ENCODE measurements at places on chromosomes 4 and X.

DNA sequence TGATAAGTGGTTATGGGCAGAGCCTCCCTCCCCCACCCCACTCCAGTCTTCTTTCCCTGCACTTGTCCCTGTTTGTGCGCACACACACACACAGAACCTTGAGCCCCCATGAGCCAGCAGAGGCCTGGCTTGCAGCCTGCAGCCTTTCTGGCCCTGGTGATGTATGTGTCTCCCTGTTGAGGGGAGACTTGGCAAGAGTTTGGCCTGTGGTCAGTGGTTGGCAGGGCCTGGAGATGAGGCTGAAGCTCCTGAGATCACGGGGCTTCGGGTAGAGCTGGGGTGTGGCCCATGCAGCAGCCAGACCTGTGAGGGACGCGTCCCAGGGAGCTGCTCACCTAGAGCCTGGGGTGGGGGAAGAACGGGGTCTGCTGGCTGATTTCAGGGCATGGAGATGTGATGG lies 2.3 kb downstream of the GPR173 start:
- DNase-seq = no peak

DNA sequence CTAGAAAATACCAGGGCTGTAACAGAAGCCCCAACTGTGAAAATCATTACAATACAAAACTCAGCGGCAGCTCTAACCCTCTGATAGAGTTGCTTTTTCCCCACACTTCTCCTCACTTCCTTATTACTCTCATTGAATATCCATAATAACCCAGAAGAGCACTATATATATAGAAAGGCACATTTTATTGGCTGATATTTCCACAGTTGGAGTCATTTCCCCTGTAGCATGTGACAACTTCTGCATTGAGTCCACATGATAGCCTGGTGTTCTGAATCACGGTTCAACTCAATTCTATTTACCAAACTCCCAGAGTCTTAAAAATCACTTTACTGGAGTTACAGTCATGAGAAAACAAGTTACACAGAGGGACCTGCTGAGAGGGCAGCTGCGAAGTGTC lies 46.6 kb upstream of the NWD2 start:
- no peak for DNase-seq

DNA sequence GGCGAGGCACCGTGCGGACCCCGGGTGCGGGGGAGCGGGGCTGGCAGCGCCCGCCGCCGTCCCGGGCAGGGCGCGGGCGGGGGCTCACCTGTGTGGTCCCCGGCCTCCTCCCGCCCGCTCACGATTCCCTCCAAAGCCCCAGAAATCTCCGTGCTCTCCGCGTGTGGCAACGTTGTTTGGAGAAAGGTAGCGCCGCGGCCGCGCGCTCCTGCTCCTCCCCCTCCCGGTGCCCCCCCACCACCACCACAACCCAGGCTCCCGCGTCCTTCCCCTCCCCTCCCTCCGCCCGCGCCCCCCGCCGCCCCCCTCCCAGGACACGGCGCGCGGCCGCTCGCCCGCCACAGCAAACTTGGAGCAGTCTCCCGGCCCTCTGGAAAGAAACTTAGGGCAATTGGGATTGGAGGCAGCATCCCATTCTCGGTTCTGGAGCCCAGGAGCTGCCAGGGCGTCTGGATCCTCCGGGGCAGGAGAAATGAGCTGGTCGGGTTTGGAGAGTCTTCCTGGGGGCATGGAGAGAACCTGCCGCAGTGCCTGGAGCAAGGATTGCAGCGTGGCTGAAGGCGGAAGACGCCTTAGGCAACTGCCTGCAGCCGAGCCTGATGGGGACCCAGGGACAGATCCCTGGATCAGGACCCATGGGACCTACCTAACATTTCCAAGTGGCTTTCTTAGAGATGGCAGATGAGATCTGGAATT lies 855 bp downstream of the KLF3 start:
- no peak for DNase-seq

- no peak for DNase-seq
Observed at GRCh38 chr4:140162596-140162995, 8.6 kb upstream of the MAML3 start.

DNA sequence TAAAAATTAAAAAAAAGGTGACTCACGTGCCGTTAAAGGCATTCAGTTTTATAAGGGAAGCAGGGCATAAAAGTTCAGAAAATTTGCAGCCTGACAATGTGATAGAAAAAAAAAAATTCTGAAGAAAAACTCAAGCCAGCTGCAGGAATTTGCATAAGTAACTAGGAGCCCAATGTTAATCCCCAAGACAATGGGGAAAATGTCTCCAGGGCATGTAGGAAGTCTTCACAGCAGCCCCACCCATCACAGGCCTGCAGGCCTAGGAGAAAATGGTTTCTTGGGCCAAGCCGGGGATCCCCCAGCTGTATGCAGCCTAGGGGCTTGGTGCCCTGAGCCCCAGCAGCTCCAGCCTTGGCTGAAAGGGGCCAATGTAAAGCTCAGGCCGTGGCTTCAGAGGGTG lies 31.2 kb downstream of the CHM start:
- DNase-seq = no peak

DNA sequence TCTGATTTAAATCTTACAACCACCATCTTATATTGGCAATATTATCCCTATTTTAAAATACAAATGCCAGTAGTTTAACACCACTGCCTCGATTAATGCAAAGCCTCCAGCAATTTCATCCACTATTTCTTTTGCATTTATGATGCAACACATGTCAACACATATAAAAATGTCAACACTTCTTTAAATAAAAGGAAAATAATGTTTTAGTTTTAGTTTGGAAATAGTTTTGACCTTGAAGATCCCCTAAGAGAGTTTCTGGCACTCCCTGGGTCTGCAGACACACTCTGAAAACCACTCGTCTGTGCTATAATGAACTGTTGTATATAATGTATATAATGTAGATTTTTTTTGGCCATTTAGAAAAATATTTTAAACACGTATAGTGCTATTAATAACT lies 99.0 kb downstream of the CAMK2D start:
- no peak for DNase-seq
